Right forelimb (tissue), 1 donor: ENCODE measurements at places on chromosomes 6 and 20.

DNA sequence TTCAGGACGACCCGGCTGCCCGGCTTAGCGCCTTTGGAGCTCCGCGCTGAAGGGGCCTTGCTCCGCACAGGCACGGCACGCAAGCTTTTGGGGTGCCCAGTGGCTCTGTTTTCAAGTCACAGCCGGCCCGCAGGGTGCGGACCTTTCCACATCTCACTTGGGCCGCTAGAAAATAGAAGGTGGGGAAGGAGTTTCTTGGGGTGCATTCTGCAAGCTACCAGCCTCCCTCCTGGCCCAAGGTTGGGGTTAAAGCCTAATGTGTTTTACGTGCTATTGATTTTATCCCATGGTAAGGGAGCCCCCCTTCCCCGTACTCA lies 561 bp downstream of the KAT14 start:
- no peak for DNase-seq

GRCh38 chr20:45325371-45325770 lies 17.3 kb upstream of the MATN4 start:
- DNase-seq: no peak

GRCh38 chr6:156183678-156184077 lies 593.5 kb upstream of the ARID1B start:
- no peak for DNase-seq

GRCh38 chr6:101083533-101084175 lies 202.5 kb upstream of the ASCC3 start:
- DNase-seq: no peak

GRCh38 chr20:48659858-48660257 lies 167.9 kb downstream of the PREX1 start:
- no peak for DNase-seq

- no peak for DNase-seq
Measured at GRCh38 chr6:28003059-28003458, 46.0 kb downstream of the OR2B6 start.

- no peak for DNase-seq
Measured at GRCh38 chr6:55841341-55841740, 34.0 kb downstream of the BMP5 start.

GRCh38 chr6:43916924-43917877 lies 147.2 kb downstream of the VEGFA start:
- DNase-seq: no peak

DNA sequence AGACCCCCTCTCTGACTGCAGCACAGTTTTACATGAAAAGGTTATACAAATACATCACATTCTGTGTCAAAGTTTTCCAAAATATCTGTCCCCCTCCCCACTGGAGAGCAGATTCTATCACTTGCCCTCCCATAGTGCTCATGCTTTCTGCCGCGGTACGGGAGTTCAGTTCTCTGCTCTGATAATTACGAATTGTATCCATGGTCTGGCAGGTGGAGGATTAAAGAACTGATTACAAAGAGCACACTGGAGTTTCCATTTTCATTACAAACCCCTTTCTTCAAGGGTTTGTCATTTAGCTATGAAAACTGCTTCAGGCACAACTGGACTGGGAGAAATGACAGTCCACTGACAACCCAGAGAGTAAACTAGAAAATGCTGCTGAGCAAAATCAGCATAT lies 166.0 kb downstream of the PDSS2 start:
- no peak for DNase-seq

GRCh38 chr6:82954356-82954755 lies 111.3 kb downstream of the UBE3D start:
- no peak for DNase-seq

DNA sequence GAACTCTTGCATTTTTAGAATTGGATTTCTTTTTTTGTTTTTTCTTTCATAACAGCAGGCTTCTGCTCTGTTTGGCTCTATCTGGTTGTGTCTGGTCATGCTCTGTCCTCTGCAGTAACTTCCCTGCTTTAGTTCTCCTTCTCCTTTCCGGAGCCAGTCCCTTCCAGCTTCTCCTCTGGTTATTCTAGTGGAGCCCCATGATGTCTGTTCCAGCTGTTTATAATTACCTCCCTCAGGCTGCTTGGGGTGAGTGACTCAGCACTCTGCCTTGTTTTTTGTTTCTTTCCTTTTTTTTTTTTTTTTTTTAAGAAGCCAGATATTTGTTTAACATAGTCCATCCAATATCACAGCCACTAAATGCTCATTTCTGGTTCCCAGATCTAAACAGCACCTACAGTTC lies 409.6 kb downstream of the MAFB start:
- DNase-seq: no peak

DNA sequence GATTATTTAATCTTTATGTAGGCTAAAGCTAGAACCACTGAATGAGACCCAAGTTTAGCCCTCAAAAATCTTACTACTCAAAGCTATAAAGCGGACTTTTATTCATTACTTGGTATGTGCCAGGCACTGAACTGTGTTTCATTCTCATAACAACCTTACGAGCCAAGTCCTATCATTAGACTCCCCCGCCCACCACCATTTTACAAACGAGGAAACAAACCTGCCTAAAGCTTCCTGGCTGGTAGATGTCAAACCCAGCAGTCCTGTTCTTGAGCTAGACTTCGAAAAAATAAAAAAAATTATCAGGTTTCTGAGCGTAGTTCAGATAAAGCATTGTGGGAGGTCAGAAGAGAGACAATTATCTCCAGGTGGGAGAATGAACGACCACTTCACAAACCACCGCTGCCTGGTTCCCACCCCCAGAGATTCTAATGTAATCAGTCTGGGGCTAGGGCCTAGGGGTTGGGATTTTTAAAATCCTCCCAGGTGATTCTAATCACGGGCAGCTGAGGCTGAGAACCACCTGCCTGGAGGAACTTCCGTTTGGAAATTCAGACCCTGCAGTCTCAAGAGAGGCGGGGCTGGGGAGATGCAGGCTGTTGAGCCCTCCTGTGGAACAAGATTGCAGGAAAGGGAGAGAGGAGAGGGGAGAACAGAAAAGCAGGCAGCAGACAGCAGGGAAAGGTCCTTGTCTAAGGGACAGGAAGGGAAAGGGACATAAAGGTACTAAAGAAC lies 8.6 kb downstream of the ADTRP start:
- no peak for DNase-seq

DNA sequence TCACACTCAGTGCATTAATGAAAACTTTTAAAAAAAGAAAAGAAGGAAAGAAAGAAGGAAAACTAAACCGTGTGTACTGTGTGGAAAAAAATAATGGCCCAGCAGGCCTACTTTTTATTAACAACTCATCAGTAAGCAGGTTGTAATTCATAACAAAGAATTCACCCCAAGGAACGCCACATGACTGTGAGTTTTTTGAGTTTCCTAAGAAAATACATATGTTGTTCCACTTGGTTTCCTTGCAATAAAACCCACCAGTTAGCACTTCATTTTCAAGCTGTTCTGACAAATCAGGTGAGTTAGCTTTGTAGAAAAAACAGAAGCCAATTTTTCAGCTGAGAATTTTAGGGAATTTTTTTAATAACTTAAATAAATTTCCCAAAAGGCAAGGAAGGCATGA lies 259.3 kb upstream of the TBX18 start:
- no peak for DNase-seq

GRCh38 chr6:73348550-73349204 lies 5.4 kb downstream of the DPPA5 start:
- no peak for DNase-seq

- DNase-seq: no peak
Measured at GRCh38 chr6:68976260-68976659, 341.2 kb downstream of the ADGRB3 start.
